Renal cortex interstitium (tissue), 15 donors: ENCODE measurements at places on chromosomes 16 and 17. TPM values are rescaled to one million over a fixed set of nuclear protein-coding genes. Genes with fewer than 3 reads are reported as not detected.

DNA sequence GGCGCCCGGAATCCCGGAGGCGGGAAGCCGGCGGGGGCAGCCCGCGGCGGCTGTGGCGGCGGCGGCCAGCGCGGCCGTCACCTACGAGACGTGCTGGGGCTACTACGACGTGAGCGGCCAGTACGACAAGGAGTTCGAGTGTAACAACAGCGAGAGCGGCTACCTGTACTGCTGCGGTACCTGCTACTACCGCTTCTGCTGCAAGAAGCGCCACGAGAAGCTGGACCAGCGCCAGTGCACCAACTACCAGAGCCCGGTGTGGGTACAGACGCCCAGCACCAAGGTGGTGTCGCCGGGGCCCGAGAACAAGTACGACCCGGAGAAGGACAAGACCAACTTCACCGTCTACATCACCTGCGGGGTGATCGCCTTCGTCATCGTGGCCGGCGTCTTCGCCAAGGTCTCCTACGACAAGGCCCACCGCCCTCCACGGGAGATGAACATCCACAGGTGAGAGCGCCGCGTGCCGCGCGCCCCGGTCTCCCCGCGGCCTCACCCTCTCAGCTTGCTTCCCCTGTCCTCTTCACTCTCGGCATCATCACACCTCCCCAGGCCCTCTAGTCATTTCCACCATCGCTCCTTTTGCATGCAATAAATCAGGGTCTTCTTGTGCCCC lies 706 bp downstream of the SHISA6 start:
- no peak for DNase-seq

GRCh38 chr17:52233632-52234031 lies 75.1 kb upstream of the CA10 start:
- DNase-seq, result no peak

- DNase-seq, result no peak
Observed at GRCh38 chr17:82531431-82531881, 11.9 kb downstream of the FOXK2 start.

DNA sequence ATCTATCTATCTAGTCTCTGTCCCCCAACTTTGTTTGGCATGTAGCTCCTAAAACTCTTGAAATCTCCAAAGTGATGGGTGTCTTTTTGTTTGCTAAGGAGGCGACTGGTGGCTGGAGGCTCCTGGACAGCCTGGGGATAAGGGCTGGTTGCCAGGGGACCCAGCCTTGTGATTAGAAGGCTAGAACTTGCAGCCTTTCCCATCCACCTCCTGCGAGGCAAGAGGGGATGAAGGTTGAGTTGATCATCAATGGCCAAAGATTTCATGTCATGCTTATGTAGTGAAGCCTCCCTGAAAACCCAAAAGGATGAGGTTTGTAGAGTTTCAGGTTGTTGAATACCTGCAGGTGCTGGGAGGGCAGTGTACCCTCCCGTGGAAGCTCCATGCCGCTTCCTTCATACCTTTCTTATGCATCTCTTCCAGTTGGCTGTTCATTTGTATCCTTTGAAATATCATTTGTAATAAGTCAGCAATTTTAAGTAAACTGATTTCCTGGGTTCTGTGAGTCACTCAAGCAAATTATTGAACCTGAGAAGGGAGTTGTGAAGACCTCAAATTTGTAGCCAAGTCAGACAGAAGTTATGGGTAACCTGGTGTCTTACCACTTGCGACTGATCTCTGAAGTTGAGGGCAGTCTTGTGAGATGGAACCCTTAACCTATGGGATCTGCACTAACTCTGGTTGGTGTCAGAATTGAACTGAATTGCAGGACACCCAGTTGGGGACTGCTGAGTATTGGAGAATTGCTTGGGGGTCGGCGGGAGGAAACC lies 202.4 kb downstream of the SEC14L1 start:
- DNase-seq, result no peak

DNA sequence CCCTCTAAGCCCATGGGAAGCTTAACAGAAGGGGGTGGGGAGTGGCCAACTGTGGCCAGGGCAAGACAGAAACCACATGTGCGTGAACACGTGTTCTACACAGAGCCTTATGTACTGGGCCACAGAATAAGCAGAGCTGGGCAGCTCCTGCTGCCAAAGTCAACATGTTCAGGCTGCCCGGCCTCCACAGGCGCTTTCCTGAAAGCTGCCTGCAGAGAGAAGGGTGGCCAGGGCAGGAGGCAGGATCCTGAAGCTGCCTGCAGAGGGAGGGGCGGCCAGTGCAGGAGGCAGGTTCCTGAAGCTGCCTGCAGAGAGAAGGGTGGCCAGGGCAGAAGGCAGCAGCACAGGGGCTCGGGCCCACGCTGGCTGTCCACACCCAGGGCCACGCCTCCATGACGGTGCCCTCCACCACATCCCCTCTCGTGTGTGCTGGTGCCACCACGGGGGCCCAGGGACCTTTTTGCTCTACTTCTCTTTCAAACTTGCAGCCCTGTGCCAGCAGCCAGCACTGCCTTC lies 79.5 kb downstream of the ANKRD11 start:
- no peak for DNase-seq

GRCh38 chr17:77817953-77818352 lies 140.6 kb upstream of the TNRC6C start:
- DNase-seq, result no peak

DNA sequence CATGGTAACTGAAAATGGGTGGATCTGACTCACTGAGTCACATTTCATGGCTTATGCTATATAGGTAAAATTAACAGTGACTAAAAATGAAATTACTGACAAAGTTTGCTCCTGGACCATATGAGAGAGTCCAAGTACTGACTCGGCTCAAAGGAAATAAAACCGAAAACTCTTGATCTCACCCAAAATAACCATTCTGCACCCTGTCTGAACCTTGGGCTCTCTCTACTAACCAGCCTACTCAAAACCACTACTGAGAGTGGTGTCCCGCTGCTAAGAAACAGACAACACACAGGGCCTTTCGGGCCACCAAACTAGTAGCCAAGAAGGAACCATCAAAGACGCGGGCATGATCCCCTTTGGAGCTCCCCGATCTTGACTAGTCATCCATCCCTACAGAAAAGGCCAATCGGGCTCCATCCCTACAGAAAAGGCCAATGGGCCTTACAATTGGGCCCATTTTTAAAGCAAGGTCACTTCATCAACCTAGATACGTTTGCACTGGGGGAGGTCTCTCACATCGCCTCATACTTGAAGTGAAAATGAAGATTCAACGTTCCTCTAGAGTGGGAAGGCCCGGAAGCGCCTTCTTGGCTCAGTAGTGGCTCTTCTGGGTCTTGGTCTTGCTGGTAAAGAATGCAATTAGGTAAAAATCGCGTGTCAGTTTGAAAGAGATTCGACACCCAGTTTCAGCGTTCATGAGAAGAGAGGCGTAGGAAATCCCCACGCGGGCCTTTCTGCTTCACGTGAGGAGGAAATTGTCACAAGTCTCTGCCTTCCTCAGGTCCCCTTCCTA lies 720 bp upstream of the ZPBP2 start:
- DNase-seq, result no peak

DNA sequence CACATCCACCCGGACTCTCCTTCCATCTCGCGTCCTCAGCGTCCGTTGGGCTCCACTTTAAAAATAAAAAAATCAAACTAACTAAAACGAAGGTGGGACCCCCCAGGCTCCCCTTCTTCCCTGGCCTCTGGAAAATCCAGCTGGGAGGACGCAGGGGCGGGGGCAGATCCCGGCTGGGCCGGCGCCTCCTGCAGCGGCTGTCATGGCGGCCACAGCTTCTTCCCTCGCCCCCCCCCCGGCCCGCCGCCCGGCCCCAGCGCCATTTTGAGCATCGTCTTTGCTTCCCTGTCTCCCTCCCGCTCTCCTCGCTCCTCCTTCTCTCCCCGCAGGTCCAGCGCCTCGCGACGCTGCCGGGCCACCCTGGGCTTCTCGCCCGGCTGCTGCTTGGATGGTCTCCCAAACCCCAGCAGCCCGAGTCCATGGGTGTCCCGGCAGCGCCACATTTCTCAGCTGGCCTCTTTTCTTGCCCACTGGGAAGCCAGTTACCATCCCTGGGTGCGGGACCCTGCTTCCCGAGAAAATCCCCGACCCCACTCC lies 3.3 kb downstream of the HOXB2 start:
- no peak for DNase-seq

DNA sequence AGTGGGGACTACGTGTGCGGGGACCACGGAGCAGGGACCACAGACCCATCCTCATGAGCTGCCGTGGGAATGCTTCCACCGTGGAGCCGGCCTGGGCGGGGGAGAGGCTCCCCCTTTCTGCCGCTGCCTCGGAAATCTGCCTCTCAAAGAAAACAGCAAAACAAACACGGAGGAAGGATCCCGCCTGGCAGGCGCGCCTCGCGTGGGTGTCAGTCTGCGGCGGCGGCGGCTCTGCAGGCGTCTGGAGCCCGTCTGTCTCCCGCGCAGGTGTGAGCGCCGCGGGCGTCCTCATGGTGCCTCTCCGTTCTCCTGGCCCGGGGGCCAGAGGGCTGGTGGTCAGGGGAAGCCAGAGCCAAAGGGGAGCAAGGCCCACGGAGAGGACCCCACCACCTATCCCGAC lies 27.5 kb downstream of the GSE1 start:
- DNase-seq, result no peak

GRCh38 chr17:8468127-8468526 lies 32.4 kb downstream of the NDEL1 start:
- DNase-seq, result no peak

DNA sequence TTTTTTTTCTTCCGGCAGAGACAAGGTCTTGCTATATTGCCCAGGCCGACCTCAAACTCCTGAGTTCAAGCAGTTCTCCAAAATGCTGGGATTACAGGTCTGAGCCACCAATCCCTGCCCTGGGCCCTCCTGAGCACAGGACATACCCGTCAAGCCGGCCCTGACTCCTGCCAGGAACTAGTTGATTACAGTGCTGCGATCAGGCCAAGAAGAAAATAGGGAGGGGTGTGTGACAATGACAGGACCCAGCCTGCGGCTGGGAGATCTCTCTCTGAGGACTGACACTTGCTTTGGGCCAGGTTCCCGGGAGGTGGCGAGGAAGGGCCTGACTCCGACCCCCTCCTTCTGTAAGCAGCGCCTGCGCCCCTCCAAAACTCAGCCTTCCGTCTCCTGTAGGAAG lies 276.6 kb downstream of the MRTFB start:
- DNase-seq, result no peak

DNA sequence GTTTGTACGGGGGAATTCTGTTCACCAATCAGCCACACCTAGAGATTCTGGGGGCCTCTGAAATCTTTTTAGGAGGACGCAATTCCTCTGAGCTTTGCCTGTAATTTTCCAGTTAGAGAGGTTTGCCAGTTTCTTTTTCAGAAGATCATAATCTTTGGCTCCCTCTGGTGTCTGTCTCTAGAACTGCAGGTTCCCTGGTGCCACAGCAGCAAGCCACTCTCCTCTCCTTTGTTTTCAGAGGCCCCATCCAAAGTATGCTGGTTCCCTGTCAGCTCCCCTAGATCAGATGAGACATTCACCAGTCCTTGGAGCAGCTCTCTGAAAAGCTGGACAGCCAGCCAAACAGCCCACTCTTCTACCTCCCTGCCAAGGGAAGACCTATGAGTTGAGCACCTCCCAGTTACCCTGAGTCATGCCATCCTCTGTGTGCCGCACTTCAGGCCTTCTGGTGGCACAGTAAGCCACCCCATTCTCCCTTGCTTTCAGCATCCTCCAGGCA lies 36.1 kb downstream of the RNF112 start:
- peak; percentile 79 for DNase-seq

- DNase-seq, result no peak
Observed at GRCh38 chr17:5439446-5439764, 450 bp upstream of the C1QBP start.

DNA sequence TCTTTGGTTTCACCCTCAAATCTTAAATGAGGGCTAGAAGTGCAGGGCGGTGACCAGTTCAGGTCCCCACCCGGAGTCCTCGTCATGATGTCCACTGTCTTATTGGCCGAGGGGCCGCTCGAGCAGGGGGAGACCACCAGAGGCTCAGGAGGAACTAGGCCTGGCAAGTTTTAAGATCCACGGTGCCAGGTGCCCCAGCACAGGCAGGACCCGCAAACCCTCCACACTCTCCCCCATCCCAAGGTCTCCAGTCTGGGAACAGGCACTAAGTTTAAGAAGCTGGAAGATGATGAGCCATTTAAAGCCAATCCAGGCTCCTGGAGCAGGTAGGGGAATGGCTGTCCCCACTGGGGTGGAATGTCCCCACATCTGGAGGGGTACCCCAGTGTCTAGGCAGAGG lies 4.1 kb downstream of the DLX3 start:
- DNase-seq, result no peak

GRCh38 chr17:74350486-74350885 lies 11.2 kb downstream of the BTBD17 start:
- DNase-seq, result no peak

DNA sequence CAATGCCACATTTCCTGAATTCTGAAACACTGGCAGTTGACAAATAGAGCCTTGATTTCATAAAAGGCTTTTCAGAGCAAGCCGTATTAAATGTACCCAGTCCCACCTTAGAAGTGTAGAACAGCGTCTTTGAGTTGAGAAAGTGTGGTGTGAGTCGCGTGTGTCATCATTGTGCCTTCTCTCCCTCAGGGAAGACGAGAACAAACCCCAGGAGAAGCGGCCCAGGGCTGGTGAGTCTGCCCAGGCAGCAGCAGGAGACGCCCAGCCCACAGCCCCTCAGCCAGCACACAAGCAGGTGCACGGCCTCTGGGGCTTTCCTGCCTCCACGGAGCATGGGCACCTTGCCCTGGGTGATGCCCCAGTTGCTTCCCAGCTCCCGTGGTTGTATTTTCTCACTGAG lies 34.0 kb downstream of the CIBAR2 start:
- DNase-seq, result no peak

- DNase-seq, result peak; percentile 69
Observed at GRCh38 chr17:17354560-17355349, 51.6 kb downstream of the NT5M start.

- DNase-seq, result no peak
Observed at GRCh38 chr17:27326051-27326450, 32.1 kb downstream of the WSB1 start.

GRCh38 chr16:84724606-84725309 lies 25.0 kb downstream of the USP10 start:
- DNase-seq, result no peak

DNA sequence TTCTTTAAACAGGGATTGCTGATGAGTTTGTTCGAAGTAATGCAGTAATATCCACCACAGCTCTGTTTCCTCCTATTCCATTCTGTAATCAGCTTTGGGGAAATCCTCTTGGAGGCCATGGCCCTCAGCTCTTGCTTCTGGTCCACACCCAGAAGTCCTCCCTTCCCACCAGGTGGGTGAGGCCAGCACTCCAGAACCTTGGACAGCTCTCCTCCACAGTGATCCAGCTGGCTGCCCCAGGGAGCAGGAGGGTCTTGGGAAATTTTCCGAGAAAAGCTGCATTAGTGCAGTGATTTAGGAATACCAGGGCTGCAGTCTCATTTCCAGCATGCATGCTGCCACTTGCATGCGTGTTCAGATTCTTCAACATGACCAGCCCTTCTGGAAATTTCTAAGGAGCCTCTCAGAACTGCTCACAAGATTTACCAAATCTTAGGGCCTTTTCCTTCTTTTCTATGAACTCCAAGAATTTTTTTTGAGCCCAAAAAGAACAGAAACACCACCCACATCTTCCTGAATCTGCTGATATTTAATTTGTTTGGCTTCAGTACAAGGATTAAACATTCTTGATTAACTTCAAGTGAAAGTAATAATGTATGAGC lies 4.2 kb downstream of the SMPD3 start:
- peak; percentile 38 for DNase-seq

Gene ADAM11
- polyA plus RNA-seq, result 3.2 TPM

Gene DPEP3
- not detected for polyA plus RNA-seq

Gene MT1F
- polyA plus RNA-seq, result 77.2 TPM

Gene SEPTIN12
- polyA plus RNA-seq, result 6.1 TPM

Gene OR2C1
- 0.59 TPM for polyA plus RNA-seq

Gene MT1H
- 25.2 TPM for polyA plus RNA-seq

Gene SPEM1
- polyA plus RNA-seq, result 0.10 TPM

Gene BMERB1
- polyA plus RNA-seq, result 42.8 TPM

Gene SMG1
- polyA plus RNA-seq, result 71.6 TPM
